Activated T-cell treated with anti-CD3 and anti-CD28 coated beads, Interleukin-2, amount 50 U/mL, for 1 hour (primary cell): ENCODE measurements at places on chromosomes 6 and 20.

DNA sequence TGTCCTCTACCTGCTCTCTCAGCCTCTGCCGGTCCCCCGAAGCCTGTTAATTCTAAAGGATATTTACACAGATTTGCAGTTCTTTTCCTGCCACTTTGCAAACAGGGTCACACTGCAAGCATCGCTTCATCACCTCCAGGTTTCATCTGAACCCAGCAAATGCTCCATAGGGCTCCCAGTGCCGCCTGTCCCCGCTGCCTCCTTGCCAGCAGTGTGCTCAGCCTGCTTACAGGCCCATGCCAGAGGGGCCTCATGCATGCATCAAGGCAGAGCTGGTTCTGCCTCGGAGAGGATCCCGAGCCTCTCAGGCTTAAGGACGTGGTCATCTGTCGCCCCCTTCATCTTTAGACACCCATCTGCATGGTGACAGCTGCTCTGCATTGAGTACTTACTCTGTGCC is 10.5 kb downstream of the SIRPA start:
- no peak for DNase-seq

DNA sequence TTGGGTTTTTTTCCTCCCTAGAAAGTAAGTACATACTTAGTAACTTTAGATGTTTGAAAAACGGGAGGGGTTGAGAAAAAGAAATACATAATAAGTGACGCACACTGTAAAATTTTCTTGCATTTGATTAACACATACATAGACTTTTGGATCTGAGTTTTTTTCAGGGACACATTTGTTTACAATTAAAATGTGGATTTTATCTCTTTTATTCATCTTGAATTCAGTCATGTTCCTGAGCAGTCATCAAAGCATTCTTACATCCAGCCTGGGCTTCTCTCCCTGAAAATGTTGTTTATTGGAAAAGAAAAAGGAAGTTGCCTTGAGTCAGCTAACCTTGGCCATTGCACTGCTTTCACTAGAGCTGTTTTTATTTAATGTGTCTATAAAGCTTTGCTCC is 8.7 kb upstream of the RPP40 start:
- no peak for DNase-seq

- no peak for DNase-seq
Measured at GRCh38 chr6:160992980-160993314, 1.4 kb downstream of the MAP3K4 start.

DNA sequence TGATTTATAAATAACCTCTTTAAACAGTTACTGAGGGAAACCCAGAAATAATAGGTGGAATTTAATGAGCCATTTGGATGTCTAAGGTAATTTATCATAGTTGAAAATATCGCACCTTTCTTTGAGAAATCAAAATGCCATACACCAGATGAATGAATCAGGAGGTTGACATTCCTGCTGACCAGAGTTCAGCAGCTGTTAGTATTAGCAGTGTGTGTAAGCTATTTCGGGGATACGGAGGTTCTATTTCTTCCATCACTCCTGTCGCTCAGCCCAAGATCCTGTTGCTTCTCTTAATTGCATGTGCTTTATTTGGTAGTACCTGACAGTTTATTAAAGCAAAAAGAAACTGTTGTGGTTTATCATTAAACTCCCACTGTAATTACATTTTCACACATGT is 67.1 kb downstream of the HDGFL1 start:
- DNase-seq, result no peak

DNA sequence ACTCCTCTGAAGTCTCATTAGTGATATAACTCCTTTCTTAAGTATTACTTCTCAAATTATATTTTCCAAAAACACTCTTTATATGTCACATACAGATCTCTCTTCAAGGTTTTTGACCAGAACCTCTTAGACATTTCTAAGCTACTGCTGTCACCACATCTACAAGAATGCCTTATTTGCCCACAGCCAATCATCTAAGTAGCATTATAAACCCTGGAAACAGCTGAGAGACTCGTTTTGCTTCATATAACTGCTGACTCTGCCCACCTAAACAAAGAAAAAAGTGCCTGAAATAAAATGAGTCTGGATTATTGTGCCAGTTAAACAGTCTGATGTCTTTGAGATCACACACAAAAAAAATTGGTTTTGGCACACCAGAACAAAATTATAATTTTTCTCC is 165.9 kb downstream of the COL9A1 start:
- DNase-seq, result no peak

GRCh38 chr6:157335829-157336228 is 12.5 kb upstream of the TMEM242 start:
- DNase-seq, result no peak

GRCh38 chr6:71665931-71666330 is 220.4 kb upstream of the RIMS1 start:
- no peak for DNase-seq

DNA sequence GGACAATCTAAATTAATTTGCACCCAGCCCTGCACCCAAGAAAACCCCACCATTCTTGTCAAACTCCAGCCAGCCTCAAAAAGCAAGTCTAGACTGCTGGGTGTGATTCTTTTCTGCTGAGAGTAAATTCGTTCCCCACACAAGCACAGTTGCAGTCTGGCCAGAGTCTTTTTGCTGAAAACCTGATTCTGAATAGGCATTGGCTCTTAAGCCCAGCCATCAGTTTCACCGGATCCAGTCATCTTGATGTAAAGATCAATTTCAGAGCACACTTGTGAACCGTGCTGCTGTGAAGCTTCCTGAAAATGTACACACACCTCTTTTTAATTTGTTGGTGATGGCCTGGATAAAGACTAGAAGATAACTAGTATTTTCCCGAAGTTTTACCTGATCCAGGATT is 159.4 kb upstream of the GGTLC1 start:
- no peak for DNase-seq

DNA sequence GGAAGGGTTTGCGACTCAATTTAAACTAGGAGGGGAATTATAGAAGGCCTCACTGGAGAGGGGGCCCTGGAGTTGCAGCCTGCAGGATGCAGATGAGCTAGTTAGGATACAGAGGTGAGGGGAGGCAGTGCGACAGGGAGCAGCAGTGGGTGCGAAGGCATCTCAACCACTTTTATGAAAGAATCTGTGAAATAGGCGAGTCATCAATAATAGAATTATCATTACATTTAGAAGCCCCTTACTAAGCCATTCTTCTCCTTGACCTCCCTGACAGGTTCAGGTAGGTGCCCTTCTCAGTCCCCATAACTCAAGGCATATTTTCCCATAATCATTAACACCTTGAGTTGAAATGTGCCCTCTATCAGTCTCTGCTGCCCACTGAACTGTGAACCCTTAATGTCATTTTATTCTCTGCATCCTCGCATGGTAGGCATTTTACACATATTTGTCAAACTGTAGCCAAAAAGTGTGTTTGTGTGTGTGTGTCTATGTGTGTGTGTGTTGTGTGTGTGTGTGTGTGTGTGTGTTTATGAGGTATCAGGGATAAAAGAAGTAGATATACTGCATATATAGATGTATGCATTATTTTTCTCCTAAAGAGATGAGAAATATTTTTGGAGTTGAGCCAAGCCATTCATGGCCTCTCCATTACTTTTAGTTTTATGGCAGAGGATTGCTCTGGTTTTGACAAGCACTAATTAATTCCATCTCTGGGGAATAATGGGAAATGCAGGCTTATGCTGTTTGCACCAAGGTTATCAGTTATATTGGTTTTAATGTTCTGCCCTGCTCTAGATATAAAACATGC is 898.8 kb downstream of the KIF16B start:
- DNase-seq, result no peak

- no peak for DNase-seq
Measured at GRCh38 chr6:144104898-144105487, 9.6 kb upstream of the SF3B5 start.

DNA sequence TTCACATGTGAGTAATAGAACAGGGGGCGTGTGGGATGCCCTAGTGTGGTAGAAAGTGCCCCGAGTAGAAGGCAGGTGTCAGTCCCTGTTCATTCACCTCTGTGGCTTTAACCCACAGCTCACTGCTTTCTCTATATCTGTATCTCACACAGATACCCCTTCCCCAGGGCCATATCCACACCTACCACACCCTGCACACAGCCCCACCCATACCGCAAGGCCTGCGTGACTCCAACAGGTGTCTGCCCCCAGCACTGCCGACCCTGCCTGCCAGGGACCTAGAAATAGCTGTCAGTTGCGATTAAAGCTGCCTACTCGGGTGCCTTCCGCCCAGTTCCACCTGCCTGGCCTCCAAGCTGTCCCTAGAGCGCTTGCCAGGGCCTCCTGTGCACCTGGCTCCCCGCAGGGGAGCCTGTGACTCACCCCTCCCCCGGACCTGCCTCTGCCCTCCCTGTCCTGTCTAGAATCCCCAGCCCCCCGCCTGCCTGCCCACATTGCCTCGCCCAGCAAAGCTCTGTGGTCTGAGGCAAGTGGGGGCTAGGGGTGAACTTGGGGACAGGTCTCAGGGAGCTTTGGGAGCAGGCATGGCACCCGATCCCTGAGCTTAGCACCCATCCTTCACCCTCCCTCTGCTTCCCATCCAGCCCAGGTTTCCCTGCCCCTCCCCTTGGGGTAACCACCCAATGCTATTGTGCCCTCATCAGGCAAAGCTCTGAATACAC is 38.3 kb upstream of the ID1 start:
- no peak for DNase-seq

GRCh38 chr20:18904624-18905023 is 91.0 kb downstream of the SCP2D1 start:
- no peak for DNase-seq

- DNase-seq, result no peak
Measured at GRCh38 chr20:40775561-40776146, 86.6 kb upstream of the MAFB start.

DNA sequence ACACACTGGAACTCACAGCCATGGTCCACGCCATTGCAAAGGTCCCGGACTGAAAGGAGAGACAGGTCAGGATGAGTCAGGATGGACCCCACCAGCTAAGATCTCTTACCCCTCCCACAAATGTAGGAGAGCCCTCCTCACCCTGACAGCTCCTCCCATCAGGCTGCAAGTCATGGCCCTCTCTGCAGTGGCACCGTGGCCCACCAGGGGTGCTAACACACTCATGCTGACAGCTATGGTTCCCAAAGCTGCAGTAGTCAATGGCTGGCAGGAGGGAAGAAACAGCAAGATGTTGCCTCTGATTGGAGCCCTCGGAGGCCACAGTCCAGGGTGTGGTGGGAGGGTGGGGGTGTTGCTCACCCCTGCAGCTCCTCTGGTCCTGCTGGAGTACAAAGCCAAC is 5.7 kb upstream of the RBPJL start:
- peak; percentile 35 for DNase-seq

- no peak for DNase-seq
Measured at GRCh38 chr6:38476141-38476540, 163.6 kb downstream of the BTBD9 start.

GRCh38 chr6:112352607-112353006 is 5.5 kb downstream of the RFPL4B start:
- no peak for DNase-seq

- DNase-seq, result no peak
Measured at GRCh38 chr6:73079978-73080377, 145.3 kb downstream of the KHDC1L start.
